ENCODE measurements at places on chromosomes 7 and 10.

GRCh38 chr7:115052706-115053105 lies 130.8 kb downstream of the MDFIC start:
- DNase-seq = no peak

- no peak for DNase-seq
Measured at GRCh38 chr10:44960088-44960460, 472 bp downstream of the RASSF4 start.

DNA sequence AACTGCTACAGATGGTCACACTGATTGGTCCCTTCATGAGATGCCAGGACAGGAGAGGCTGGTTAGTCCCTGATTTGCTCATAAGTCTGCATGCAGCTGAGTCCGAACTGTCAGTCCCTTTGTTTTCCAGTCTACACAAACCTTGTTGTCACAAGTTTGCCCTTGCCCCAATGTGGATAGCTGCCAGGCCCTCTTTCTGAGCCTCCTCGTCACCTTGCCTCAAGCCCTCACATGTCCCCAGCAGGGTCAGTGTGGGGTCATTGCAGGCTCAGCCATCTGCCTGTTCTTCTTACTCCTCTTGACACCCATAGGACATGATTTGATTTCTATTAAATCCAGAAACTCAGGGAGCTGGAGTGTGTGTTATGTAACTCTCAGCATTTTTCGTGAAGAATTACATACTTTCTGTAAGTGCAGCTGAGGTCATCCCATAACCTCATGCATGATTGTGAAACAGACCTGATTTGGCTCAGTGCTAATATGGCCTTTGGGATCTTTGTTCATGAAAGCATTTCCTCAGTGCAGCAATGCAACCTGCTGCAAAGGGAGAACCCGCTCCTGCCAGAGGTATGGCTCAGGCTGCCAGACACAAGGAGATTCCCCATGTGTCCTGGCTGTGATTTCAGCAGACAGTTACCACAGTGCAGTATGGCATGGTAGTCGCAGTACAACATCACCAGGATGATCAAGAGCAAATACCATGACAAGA lies 70.0 kb upstream of the ZMIZ2 start:
- no peak for DNase-seq

DNA sequence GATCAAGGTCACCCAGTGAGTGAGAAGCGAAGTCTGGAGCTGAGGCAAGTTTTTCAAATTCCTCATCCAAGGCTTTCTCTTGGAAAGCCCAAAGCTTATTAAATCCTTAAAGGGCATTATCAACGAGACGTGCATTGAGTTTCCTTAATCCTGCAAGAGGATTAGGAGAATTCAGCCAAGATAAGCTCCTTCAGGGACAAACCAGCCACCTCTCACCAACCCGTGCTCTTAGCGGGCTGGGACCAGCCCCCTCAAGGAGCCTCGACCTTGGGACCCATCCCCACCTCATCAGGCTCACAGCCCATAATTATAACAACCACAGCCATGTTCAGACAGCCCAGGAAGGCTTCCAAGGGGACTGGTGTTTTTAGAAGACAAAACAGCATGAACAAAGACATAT lies 12.0 kb upstream of the SLC29A4 start:
- no peak for DNase-seq

- DNase-seq = no peak
Measured at GRCh38 chr7:73992101-73992562, 35.8 kb upstream of the ELN start.

GRCh38 chr10:112390125-112390703 lies 16.3 kb downstream of the ACSL5 start:
- DNase-seq = no peak

DNA sequence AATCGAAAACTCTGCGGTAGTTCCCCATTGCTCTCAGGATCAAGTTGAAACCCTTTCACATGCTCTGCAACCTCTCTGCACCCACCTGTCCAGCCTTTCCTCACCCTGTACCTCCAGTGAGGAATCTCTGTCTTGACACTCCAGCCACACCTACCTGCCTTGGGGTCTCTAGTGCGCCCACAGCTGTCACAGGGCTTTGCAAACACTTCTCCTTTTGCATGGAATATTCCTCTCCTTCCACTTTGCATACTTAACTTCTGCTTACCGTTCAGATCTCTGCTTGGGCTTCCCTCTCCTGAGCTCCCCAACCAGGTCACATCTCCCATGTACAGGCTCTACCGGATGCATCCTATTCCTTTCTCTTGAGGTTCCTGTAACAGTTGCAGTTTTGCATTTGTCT lies 6.6 kb upstream of the ZYX start:
- DNase-seq = no peak

- DNase-seq = no peak
Measured at GRCh38 chr10:128631801-128632241, 505.6 kb upstream of the MKI67 start.

All from left forelimb (tissue), 1 donor.